ENCODE measurements at places on chromosomes 12 and 14.
A peak's percentile ranks its signal among the peaks of the same experiment; 100 is the strongest.

DNA sequence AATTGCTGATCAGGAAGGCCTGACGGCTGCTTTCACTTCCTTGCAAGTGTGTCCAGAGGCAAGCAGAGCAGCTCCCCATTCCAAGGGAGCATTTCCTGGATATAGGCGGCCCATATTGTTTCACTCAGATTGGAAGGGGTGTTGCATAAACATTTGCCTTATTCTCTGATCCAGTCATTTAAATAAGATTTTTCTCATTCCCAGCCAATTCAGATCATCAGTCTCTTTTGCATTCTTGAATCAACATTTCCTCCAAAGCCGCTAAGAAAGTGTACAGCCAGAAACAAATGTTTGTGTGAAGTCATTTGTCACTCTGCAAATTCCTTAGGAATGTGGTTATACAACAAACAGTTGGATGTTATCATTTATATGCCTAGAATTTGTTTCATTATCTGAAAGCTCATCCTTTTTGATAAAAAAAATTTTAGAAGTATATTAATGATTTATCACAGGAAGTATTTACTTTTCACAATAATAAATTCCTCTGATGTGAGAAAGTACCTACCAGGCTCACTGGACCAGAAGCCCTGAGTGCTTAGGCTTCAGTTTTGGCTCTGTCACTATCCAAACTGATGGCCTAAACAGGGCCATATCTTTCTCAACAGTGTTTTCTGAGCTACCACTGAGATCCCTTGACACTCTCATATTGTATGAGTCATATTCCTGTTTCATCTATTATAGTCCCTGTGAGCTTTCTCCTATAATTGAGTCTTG lies 379.6 kb downstream of the CCDC91 start:
- DNase-seq = no peak

GRCh38 chr12:70994217-70994788 lies 73.8 kb upstream of the PTPRR start:
- DNase-seq = no peak

GRCh38 chr14:92109490-92109889 lies 3.1 kb upstream of the ATXN3 start:
- no peak for DNase-seq

GRCh38 chr14:68953196-68953555 lies 25.9 kb downstream of the ACTN1 start:
- DNase-seq = no peak

DNA sequence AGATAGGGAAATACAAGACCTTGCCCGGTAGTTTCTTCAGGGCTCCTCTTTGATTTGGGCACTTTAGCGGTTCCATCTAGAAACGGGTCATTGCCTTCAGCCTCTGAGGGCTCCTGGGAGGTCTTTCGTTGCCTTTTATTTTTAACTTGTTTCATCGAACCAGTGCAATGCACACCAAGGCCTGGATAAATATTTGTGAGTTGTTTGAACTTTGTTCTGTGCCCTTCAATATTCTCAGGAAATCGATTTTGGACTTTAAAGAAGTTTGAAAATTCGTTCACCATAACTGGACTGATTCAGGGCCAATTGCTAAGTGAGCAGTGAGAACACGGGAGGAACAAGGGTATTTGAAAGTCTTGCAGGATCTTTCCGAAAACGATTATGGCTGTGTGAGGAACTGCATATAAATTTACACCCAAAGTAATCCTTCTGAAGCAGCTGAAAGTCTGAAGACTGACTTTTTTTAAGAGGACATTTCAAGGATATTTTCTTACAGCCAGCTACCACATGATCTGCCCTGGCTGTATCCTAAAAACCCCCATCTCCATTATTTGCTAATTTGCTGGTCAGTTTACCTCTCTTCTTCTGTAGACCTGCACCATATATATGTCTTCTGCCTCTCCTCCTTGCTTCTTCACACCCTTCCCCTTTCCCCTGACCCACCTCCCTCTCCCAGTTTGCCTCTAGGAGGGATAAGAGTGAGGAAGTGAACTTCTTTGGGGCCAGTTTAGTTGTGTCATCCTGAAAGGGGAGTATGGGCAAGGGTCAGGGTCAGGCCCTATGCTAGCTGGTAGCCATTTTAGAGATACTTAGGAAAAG lies 8.0 kb downstream of the DUSP6 start:
- no peak for DNase-seq

DNA sequence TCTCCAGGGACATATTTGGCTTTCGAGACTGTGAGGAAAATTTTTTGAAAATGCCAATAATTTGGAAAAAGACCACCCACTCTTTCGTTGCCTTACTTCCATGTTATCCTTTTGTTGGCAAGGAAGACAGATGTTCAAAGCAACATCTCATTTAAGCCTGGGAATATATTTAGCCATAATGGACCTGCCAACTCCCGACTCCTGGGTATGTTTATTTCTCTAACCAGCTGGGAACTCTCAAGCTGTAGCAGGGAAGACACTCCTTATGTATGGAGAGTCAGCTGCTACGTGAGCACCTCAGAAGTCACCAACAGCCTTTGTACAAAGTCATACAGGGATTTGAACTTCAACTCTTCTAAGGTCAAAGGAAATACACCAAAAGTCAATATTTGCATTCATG lies 96.5 kb upstream of the DAAM1 start:
- DNase-seq = peak; percentile 46

DNA sequence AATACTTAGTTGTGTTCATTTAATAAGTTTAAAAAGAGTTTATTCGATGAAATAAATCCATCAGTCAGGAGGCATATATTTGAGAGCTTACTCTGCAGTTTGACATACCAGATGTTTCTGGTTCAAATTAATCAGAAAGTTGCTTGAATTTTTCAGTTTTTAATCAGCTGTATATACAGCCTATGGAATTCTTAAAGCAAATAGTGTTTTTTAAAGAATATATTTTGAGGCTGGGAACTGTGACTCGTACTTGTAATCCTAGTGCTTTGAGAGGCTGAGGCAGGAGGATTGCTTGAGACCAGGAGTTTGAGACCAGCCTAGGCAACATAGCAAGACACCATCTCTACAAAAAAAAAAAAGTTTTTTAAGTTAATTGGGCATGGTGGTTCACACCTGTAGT lies 112.1 kb downstream of the MON2 start:
- DNase-seq = no peak

- DNase-seq = no peak
Observed at GRCh38 chr12:60148831-60149230, 553.0 kb downstream of the SLC16A7 start.

GRCh38 chr12:98572010-98572409 lies 21.5 kb upstream of the SLC25A3 start:
- no peak for DNase-seq

DNA sequence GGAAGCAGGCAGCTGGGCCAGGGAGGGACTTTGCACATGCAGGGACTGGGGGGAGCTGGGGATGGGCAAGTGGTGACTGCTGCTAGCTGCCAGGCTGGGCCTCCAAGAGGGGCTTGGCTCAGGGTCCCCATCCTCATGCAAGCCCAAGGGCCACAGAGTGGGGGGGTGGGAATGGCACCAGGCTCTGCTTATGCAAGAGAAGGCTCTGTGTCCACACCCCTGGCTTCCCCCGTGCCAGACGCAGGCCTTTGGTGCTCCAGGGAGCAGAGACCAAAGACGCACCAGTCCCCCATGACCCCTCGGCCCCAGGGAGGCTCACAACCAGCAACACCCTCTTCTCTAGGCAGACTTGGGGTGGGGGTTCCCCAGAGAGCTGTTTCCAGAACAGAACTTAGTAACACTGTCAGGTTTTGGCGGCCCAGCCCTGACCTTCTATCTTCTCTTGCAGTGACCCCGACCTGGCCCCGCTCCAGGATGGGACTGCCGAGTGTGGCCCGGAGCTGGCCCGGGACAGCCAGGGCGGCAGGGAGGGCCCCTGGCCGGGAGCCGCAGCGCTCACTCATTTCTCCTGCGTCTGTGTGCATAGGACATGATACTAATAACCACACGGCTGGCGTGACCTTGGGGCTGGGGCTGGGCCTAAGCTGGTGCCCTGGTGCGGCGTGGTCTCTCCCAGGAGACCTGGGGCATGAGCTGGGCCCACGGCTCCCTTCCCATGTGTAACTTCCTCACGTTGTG lies 14.3 kb downstream of the XRCC3 start:
- DNase-seq = no peak

DNA sequence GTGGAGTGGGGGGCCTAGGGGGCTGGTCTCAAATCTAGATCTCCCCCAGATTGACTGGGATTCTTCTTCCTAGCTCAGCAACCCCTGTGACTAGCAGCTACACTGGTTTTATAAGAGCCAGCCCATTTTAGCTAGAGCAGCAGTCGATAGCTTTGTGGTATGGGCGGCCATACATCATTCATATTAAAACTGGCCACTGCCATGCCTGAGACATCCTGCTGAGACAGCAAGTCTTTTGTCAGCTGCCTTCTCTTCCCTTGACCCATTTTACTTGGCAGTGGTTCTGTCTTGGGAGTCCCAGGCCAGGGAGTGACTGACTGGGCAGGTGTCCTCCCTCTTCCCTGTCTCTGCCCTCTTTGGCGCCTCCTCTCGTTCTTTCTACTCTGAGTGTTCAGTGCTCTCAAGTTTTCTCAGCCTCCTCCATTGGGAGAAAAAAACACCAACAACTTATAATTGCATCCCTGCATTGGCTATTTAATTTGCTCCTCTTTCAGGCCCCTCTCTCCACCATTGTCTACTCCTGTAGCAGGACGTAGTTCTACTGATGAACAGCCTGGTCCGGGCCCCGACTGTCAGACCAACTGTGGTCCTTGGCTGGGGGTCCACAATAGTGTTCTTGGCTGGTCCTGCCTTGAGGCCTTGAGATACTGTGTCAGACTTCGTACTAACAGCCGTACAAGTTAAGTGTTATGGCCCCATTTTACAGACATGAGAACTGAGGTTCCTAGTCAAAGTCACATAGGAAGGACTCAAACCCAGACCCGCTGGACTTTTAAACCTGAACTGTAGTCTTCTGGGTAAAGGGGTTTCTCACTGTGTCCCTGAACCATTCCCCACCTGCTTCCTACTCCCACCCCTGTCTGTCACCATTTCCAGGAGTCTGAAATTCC lies 18.3 kb upstream of the JDP2 start:
- DNase-seq = no peak

- no peak for DNase-seq
Observed at GRCh38 chr14:32010604-32011125, 66.4 kb upstream of the ARHGAP5 start.

DNA sequence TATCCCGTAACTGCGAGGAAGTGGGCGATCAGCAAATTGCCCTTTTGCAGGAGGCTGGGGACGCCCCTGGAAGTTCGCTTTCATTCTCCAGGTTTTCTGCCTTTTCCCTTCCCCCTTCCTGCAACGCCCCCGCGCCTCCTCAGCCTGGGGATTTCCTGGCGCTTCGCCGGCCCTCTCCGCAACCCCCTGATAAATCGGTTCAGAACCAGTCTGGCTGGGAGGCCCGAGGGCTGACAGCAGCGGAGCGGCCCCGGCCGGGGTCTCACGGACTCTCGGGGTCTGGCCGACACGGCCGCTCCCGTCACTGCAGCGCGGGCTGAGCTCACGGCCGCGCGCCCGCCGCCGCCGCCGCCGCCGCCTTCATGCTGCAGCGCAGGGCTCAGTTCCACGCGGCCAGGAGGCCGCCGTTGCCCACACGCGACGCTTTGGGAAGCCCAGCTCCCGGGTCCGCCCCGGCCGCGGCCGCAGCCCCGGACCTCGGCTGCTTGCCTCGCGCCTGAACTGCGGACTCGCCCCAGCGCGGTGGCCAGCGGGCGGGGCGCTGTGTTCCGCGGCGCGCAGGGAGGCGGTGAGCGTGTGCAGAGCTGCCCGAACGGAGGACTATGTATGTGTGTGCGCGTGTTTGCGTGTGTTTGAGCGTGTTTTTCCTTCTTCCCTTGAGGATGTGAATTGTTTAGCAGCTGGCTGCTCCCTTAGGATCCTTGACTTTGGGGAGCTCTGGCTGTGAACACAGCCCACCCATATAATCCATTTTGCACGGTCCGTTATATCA lies at the start of gene LRFN5:
Gene LRFN5, plus strand, starts transcription at position 345 of the 772 bp plus-strand sequence.
- DNase-seq = peak; percentile 73

DNA sequence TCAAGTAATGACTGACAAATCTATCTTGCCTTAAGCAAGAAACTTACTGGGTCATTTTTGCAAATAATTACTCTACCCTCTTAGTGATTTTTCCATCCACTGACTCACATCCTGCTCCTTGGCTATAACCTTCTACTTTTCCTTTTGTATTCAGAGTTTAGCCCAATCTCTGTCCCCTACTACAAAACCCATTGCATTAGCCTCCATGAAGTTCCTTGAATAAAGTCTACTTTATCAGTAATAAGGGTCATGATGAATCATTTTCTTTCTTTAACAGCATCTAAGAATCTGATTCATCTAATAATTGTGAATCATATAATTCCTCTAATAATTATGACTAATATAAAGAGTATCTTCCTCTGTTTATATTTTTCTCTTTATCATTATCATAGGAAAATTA lies 132.6 kb downstream of the NTS start:
- DNase-seq = no peak

GRCh38 chr12:45726603-45727300 lies 2.8 kb upstream of the ARID2 start:
- no peak for DNase-seq

DNA sequence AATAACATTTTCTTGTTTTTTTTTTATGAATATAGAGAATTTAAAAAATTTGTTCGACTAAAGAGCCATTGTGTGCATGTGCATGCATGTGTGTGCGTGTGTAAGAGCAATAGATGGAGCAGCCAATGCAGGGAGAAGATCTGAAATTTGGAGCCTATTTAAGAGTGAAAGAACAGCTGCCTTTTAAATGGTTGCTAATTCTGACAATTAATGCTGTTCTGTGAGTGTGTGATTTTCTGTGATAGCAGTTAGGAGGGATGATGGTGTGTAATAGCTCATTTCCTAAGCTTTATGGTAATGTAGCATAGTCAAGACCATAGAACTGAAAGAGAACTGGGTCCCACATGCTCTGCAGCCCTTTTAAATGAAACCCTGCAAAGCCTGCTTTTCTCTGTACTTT lies 137.9 kb downstream of the NRXN3 start:
- DNase-seq = no peak

DNA sequence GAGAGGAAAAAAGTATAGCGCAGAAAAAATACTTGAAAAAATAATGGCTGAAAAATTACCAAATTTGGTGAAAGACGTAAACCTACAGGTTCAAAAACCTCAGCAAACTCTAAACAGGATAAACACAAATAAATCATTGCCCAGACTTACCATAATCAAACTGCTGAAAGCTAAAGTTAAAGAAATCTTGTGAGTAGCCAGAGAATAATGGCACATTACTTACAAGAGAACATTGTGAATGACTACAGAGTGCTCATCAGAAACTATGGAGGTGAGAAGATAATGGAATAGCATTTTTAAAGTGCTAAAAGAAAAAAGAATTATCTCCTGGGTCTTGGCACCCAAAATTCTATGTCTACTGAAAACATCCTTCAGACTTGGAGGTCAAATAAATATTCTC lies 36.0 kb downstream of the ATF1 start:
- no peak for DNase-seq

- no peak for DNase-seq
Observed at GRCh38 chr12:143964-144649, 69.8 kb downstream of the SLC6A12 start.

GRCh38 chr12:12282761-12283425 lies 16.0 kb upstream of the LRP6 start:
- no peak for DNase-seq

GRCh38 chr12:51871126-51871525 lies 16.8 kb upstream of the ANKRD33 start:
- no peak for DNase-seq
